ENCODE measurements at places on chromosomes 3 and 15. TPM values are rescaled to one million over a fixed set of nuclear protein-coding genes. Genes with fewer than 3 reads are reported as not detected.

GRCh38 chr3:33167716-33168336 is 50.8 kb downstream of the SUSD5 start:
- DNase-seq = no peak

DNA sequence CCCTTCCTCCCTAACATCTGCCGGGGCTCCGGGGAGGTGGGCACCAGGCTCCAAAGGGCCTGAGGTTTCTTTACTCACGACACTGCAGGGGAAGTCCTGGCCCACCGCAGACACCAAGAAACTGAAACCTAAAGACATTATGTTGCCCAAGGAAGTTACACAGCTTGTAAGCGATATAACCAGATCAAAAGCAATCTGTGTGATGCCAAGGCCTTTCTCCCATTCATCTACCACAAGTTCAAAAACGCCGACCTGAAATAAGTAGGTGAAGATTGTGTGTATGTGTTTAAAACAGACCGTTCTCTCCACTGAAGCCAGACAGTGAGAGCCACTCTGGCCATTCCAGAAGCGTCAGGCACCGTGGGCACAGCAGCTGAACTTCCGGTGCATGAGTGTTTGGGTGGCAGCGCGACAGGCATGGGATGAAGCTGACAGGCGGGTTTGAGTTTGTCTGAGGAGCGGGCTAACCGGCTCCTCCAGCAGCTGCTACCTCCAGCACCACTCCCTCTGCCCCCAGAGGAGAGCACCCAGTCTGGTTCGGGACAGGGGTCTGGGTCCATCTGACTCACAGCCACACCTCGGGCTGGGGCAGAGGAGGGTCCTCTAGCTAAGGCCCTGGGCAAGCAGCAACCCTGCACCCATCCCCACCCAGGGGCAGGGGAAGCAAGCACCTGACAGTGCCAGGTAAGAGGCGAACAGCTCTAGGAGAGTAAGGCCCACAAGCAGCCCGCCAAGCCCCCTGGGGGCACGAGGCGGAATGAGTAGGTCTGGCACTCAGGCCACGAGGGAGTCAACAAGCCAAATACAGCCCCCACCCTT is 1.3 kb downstream of the TNK2 start:
- DNase-seq = no peak

DNA sequence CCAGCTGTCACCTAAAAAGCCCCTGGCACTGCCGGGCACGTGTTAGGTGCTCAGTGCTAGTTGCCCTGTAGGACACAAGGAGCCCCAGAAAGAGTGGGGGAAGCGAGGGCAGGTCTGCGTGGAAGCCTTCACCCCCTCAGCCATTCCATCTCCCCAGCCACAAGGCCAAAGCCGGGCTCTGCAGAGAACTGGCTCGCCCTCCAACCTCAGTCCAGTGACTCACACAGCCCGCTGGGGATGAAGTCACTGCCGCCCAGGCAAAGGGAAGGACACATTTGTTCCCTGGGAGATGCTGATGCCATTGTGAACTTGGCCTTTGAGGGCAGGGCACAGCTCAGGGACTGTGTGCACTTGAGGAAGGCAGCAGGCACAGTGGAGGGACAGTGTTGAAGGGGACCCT is 48.1 kb downstream of the IQSEC1 start:
- DNase-seq = no peak

DNA sequence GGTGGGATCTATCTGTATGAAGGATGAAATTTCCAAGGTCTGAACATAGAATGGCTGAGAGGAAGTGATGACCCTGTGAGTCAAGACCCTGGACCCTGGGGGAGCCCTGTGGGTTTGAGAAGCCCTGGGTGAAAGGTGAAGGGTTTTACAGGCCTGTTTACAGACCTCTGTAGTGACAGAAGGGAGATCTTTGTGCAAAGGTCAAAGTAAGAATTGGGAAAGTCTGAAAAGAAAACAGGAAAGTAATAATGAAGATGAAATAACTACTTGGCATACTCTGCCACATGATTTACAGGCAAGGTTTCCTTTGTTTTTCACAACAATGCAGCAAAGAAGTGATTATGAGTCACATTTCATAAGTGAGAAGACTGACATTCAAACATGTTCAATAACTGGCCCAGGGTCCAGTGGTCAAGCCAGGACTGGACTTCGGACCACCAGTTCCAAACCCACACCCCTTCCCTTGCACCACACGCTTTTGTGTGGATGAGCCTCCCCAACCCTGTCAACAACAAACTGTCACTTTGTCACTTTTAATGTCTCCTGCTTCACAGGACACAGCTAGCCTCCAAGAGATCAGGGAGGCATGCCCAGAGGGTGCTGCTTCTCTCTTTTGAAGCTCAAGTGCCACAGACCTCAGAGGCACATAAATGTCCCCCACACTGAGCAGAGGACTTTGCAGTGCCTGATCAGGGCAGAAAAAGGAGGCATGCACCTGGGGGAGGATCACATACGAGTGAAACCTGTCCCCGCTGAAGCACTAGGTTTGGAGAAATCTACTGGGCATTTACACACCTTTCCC is 21.5 kb downstream of the CD86 start:
- DNase-seq = no peak

DNA sequence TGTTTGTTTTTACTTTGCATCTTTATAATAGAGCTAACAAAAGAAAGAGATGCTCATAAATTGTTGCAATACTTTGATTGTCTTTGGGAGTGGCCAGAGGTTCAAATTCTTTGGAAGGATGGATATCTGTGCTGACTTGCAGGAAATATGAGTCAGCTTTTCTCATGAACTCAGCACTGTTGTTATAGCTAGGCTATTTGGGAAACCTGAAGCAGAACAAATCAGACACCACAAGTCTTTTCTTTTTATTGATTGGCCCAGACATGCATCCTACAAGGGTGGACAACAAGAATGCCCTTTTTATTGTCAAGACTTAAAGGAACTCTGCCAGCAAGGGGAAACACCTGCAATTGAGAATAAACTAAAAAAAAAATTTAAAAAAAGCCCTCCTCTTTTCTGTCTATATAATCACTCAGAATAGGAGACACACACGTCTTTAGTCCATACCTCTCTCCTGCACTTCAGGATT is 4.6 kb upstream of the DENND4A start:
- no peak for DNase-seq

DNA sequence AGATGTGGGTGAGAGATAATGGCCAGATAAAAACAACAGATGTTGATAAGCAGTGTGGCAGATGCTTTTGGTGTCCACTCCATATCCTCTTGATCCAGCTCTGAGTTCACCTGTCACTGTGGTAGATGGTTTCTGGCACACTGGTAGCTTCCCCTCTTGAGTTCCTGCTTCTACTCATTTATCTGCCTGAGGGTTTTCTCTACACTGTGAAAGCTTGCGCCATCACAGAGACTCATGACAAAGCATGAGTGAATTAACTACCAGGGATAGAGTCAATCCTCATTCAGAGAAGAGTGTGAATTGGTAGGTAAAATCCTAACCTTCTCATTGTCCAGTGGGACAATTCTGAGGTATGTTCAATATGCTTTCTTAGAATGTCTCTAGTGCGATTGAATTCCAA is 50.0 kb upstream of the ARHGEF26 start:
- DNase-seq = no peak

- no peak for DNase-seq
Measured at GRCh38 chr3:17580901-17581300, 161.5 kb downstream of the TBC1D5 start.

GRCh38 chr3:47617086-47618010 is 38.7 kb upstream of the CSPG5 start:
- no peak for DNase-seq

- DNase-seq = no peak
Measured at GRCh38 chr3:100150473-100150872, 36.2 kb upstream of the FILIP1L start.

- DNase-seq = no peak
Measured at GRCh38 chr3:17491601-17492000, 250.8 kb downstream of the TBC1D5 start.

DNA sequence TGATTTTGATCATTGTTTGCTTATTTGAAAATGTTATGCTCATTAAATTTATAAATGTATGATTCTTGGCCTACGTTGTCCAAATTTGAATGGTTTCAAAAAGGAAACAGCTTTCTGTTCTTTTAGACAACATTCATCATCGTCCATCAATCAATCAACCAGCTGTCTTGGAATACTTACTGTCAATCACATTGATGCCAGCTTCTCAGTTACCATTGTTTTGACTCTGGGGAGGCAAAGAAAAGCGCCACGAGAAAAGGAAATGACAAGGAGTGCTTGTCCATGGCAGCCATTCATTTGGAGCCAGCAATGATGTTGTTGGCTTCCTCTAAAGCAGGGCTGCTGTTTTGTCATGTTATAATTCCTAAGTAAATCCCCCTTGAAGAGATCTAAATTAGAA is 62.2 kb upstream of the TP63 start:
- no peak for DNase-seq

DNA sequence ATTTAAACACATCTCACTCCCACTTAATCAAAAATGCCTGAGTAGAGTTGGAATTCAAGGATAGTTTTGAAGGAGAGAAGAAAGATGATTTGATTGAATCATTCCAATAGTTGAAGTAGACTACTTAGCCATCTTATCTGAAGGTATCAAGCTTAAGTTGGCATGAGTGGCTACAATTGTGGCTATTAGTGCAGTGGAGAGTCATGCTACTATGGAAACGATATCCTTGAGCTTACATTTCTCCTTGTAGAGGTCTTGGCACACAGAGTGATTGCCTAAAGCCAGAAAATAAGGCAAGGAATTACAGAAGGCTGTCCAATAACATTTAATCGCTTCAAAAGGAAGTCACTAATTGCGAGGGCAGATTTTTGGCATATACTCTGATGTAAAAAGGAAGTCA is 1022.7 kb downstream of the IGSF11 start:
- DNase-seq = no peak

DNA sequence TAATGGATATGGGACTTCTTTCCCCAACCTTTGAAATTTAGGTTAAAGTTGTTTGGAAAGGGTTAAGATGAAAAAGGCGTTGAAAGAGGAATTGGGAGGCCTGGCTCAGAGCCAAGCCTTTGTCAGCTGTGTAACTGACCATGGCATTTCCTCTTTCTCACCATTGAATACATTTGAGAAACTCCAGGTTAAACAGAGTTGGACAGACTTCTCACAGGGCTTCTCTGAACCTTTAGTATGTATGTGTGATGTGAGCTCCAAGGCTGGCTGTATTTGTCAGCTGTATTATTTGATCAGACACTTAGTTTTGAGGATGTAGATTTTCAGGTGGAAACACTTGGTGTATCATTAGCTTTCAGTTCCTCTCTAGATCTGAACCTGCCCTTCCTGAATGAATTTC is 136.4 kb upstream of the GOLGA6L4 start:
- DNase-seq = no peak

- no peak for DNase-seq
Measured at GRCh38 chr3:187774185-187774789, 29.0 kb upstream of the BCL6 start.

DNA sequence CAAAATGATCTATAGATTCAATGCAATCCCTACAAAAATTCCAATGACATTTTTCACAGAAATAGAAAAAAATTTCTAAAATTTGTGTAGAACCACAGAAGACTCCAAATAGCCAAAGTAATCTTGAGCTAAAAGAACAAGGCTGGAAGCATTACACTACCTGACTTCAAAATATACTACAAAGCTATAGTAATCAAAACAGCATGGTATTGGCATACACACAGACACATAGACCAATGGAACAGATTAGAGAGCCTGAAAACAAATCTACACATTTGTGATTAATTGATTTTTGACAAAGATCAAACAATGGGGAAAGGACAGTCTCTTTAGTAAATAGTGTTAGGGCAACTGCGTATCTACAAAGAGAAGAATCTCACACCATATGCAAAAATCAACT is 45.3 kb upstream of the RYK start:
- no peak for DNase-seq

DNA sequence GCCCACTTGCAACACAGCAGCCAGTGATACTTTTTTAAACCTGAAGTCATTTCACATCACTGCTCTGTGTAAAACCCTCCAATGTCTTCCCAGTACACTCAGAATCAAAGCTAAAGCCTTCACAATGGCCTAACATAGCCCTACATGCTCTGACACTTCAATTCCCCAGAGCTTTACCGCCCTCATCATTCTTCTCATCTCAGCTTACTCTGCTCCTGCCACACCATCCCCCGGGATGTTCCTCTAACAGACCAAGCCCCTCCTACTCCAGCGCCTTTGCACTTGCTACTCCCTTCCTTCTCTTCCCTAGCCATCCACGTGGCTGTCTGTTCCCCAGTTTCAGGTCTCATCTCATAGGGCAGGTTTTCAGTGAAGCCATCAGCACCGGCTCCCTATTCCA is 194.0 kb downstream of the SSR3 start:
- DNase-seq = no peak

DNA sequence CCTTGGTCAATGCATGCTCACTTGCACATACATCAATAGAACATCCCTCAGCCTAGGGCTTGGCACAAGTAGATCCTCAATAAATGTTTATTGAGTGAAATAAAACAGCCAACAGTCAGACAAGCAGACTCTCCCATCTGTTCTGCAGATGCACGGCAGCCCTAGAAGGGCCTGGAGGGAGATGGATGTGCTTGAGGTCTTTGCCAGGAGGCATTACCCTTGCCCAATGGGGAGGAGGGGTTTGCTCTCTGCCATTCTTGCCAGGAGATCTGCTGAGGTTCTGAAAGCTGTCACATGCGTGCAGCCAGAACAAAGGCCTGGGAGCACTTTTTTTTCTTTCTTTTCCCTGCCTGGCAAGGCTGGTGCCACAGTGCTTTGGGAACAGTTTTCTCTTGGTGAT is 349.3 kb upstream of the THRB start:
- DNase-seq = no peak

DNA sequence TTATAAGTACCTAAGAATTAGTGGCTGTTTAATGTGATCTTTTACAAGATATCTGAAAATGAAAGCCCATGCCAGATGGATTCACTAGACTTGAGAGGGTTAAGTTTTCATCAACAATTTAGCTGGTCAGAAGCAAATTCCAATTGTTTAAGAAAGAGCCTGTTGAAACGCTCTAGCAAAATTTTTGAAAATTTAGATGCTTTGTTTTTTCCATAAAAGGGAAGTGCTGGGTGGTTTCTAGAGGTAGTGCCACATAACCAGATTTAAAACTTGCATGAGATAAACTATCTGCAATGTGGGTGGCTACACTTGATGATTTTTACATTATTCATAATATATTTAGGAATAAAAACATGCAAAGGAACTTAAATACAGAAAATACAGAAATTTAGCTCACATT is 48.5 kb upstream of the SKIL start:
- no peak for DNase-seq

Gene AGTR1
- total RNA-seq = 0.67 TPM

Gene IL20RB
- total RNA-seq = 0.70 TPM

Gene ZNF620
- 1.5 TPM for total RNA-seq

Gene GOLGA6D
- total RNA-seq = not detected

Gene ISG20
- total RNA-seq = 3.9 TPM

Gene ANXA2
- 177 TPM for total RNA-seq
